ENCODE measurements at places on chromosomes 5 and 9.

DNA sequence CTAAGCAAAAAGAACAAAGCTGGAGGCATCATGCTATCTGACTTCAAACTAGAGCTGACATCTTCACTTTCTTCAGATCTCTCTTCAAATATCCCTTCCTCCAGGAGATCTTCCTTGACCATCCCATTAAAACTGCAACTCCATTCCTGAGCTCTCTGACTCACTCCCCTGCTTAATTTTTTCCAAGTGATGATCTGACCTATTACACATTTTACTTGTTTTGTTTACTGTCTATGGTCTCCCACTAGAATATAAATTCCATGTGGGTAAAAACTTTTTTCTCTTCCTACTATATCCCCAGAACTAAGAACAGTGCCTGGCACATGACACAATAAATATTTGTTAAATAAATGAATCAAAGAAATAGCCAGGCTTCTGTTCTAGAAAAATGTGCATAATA lies 87.5 kb downstream of the SLIT3 start:
- no peak for DNase-seq

- no peak for DNase-seq
Observed at GRCh38 chr9:85117831-85118230, 448.3 kb downstream of the NTRK2 start.

GRCh38 chr5:125323613-125324012 lies 577.2 kb upstream of the ZNF608 start:
- no peak for DNase-seq

DNA sequence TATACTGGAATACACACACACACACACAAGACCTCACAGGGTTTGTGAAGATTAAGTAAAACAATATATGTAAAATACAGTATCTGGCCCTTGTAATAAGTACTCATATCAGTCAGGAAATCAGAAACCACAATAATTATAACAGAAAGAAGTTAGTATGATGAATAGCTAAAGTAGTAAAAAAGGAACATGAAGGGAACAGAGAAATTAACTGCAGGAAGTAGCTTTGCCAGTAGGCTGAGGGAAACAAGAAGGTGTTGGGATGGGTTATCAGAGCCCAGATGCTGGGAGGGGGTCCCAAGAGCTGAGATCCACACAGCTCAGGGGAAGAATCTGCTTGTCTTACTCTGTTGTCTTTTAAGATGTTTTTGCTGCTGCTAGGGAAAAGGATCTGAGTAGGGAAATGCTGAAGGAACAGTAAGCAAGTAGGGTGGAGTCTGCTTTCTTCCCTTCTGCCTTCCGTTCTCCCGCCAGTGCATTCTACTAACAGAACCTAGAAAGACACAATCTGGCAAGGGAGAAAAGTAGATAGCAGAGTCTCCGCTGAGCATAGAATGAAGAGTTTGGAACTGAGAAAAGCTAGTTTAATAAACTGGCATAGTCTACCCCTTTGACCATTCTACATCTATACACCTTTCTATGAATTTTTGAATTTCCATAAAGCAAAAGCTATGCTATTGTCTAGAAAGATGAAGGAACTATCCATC lies 55.3 kb upstream of the ALDH1A1 start:
- no peak for DNase-seq

GRCh38 chr5:93909356-93909755 lies 168.0 kb upstream of the POU5F2 start:
- DNase-seq: peak; percentile 37

- no peak for DNase-seq
Observed at GRCh38 chr9:89536600-89536999, 38.7 kb upstream of the SEMA4D start.

Measured in KBM-7 (cell line).